ENCODE measurements at places on chromosomes 6 and 20.

GRCh38 chr6:85594197-85594930 is 706 bp upstream of the SNX14 start:
- peak; percentile 55 for DNase-seq

- DNase-seq: no peak
Observed at GRCh38 chr6:97085772-97086171, 161.2 kb downstream of the KLHL32 start.

DNA sequence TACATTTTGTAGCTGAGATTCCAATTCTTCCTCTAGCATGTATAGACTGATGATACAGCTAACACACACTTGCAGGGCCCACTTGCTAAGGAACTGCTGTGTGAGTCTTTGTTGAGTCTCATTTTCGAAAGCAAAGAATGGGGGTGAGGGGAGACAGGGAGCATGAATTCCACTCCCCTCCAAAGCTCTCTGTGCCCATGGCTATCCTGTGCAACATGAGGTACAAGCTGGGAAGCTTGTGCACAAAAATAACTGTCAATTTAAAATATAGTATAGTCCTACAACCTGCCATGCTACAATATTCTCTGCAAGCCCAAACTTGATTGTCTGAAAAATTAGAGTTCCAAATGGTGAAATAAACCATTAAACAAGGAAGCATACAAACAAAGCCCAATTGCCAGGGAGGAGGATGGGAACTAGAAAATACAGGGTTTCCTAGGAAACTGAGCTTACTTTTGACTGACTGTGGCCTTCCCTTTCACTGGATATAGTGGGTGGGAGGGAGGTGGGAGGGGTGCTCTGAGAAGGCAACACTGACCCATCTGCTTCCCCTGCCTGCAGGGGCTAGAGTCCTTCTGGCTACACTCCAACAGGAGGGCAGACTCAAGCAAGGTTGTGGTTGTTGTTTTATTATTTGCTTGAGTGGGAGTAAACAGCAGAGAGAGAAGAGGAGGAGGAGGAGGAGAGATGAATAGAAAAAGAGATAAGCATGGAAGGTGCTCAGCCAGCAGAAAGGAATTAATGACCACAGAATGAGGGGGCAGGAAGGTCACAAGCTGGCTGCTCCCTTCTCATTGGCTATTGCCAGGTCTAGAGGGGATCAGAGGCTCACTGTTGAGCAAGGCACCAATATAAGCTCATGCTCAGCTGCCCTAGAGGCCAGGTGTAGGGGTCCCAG is 84.6 kb downstream of the FYN start:
- DNase-seq: no peak

- no peak for DNase-seq
Observed at GRCh38 chr6:1389369-1390132, at the start of gene FOXF2. Gene FOXF2, plus strand, starts transcription at chr6:1389576. Its CDS starts 372 bp downstream, at chr6:1389948.

DNA sequence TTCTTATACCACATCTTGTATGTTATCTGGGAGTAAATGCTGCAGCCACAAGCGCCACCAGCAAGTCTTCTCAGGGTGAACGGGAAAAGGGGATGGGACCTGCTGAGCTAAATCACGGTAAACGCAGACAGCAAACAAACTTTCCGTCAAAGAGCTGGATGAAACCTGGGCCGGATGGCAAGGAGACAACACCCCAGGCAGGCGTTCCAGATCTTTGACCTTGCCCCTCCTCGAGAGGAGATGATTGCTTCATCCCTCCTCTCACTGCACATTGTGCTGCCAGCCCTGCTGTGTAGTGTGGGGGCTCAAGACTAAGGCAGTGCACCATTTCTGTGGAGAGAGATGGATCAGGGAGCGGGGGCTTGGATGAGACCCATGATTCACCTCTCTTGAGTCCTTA is 9.8 kb downstream of the RAET1E start:
- DNase-seq: no peak

GRCh38 chr6:20686142-20686541 is 151.9 kb downstream of the CDKAL1 start:
- no peak for DNase-seq

DNA sequence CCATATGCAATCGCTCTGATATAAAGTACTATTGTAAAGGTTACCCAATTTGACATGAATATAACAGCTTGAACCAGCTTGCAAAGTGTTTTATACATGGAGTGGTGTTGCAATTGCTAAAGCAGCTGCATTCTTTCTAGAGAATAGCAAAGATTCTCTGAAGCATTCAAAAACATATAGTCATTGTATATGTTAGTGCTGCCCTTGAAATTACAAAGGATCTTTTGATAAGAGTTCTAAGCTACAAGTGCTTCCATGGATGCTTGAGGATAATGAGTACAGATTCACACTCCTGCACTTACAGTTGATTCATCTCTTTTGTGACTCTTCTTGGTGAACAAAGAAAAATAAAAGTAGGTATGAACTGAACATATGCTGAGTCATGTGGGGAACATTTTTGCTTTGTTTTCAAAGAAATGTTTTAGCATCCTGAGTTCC is 175.7 kb downstream of the ALDH8A1 start:
- no peak for DNase-seq

- no peak for DNase-seq
Observed at GRCh38 chr20:23938118-23938438, 50.5 kb downstream of the GGTLC1 start.

DNA sequence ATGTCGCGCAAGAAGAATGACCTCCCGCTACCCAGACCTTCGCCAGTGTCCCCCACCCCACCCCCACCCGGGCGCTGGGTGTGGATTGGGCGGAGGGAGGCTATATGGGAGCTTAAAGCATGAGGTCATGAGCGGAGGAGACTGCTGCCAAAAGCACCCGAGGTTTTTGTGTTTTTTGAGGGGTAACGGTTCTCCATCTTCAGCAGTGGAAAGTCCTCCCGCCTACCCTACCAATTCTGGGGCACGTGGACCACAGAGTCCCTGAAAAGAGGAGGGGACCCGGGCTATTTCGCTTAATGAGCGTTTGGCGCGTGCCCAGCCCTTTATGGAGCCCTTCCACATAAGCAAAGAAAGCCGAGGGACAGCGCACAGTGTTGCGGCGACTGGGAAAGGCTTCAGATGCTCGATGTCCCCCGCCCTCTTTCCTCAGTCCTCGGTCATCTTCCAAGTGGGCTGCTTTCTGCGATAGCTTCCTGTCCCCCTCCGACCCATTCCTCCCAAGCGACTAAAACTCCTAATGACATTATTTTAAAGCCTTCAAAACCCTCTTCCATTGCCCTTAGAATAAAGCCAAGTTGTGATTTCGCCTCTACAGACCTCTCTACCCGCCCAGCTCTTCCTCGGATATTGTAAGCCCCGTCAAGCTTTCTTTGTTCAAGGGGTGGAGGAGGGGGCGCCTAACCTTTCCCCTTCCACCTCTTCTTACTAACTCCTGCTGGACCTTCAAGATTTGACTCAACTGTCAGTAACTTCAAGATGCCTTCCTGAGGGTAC is 2.1 kb upstream of the TRERF1 start:
- no peak for DNase-seq

DNA sequence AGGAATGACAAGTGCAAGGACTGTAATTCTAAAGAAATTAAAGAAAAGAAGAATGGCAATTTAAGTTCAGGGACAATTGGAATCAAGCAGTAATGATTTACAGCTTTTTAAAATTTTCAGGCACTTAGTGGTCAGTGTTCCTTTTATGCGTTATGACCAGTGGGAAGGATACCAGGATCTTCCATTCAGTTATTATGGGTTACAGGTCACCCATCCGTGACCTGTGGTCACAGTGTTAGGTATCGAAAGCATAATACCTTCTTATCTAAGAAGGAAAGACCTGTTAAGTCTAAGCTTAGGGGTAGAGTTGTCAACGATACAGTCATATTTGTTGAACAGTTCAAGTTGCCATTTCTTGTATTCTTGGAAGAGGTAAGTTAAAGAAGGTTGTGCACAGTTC is 253.8 kb downstream of the LAMA2 start:
- no peak for DNase-seq

GRCh38 chr20:37643400-37643799 is 50.4 kb upstream of the CTNNBL1 start:
- no peak for DNase-seq

- DNase-seq: no peak
Observed at GRCh38 chr6:98039904-98040607, 757.0 kb upstream of the MMS22L start.

DNA sequence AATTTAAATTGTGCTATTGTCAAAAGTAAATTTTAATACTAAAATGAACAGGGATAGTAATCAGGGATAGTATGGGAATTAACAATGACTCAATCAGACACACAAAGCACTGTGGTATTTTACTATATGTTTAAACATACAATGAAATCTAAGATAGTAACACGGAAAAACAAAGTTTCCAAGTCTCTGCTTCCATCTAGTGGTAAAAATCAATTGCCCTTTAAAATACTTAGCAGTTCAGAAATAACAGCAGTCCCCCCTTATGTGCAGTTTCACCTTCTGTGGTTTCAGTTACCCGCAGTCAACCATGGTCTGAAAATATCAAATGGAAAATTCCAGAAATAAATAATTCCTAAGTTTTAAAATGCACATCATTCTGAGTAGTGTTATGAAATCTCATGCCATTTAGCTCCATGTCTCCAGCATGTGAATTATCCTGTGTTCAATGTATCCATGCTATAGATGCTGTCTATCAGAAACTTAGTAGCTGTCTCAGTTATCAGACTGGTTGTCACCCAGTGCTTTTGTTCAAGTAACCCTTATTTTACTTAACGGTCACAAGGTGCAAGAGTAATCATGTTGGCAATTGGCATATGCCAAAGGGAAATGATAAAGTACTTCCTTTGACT is 58.5 kb downstream of the AHI1 start:
- DNase-seq: no peak

DNA sequence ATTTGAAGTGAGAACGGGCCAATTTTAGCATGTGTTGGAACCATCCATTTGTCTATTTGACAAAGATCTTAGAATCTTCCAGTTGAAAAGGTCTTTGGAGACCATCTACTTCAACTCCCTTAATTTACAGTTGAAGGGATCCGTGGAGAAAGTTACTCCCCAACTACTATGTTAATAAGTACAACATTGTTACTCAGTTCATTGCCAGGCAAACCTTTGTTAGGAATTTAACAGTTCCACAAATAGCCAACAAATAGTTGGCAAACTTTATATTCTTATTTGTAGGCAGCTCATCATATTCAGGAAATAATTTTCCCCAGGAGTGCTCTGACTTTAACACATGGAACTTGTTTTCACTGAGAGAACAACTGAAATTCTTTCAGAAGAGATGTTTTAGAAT is 81.0 kb upstream of the FLRT3 start:
- DNase-seq: no peak

DNA sequence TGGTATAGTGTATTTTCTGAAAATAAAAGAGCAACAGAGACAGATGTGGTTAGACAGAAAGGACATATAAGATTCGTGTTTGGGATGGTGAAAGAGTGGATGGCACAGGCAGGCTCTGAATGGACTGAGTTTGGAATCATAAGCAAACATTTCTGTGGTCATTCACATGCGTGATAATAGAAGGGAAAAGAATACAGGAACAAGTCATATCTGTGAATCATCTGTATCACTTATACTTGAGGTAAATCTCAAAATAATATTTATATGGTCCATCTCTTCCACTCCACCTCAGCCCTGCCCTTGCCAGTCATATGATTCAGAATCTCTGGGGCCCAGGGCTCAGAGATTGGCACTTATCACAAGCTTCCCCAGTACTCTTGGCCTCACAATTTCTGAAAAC is 535.1 kb downstream of the BCKDHB start:
- DNase-seq: no peak

GRCh38 chr6:17836293-17836692 is 129.6 kb upstream of the NUP153 start:
- no peak for DNase-seq

DNA sequence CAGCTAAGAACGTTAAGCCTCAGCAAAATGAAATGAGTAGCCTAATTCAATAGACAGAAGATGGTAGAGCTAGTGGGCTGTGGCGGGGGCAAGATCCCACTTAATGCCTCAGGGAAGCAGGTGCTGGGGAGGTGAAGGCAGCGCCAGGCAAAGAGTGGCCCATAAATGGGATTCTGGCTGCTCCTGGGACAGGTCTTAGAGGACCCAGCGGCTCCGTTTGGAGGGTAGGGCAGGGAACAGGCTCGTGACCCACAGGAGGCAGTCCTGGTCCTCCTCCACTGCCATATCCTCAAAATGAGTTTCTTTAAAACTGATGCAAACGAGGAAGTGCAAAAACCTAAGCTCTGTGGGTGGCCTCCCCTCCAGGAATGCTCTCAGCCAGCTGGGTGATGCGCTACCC is 32.7 kb downstream of the SAYSD1 start:
- DNase-seq: no peak

GRCh38 chr6:151679081-151679480 is 128.4 kb upstream of the ESR1 start:
- DNase-seq: peak; percentile 34

GRCh38 chr6:5260111-5260620 is 584 bp downstream of the LYRM4 start:
- peak; percentile 81 for DNase-seq

DNA sequence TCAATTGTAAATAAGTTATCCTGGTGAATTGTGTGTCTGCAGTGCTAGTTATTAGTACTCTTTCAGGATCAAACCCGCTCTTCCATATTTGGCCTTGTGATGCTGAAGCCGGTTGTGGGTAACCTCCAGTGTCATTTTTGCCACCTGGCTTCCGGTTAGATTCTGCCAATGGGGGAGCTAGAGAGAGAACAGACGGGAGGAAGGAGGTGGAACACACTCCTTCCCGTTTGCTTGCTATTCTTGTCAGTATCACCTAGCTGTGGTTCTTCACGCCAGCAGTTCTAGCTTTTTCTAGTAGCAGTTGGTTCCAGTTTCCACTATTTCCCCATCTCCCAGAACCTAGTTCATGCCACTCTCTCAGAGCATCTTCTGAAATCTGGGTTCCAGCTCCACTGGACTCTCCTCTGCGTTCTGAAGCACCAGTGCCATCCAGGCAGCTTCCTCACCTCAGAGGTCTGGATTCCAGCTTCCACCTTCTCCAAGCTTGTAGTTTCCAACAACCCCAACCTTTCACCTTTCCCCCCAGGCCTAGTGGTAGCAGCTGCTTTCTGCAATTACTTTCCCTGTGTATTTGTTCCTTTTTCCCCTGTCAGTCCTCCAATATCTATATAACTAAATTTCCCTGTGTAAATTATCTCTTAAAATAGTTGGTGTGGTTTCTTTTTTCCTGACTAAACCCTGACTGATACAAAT is 46.9 kb upstream of the LOC128125822 start:
- DNase-seq: no peak

- no peak for DNase-seq
Observed at GRCh38 chr6:8269872-8270454, 165.4 kb downstream of the SLC35B3 start.

DNA sequence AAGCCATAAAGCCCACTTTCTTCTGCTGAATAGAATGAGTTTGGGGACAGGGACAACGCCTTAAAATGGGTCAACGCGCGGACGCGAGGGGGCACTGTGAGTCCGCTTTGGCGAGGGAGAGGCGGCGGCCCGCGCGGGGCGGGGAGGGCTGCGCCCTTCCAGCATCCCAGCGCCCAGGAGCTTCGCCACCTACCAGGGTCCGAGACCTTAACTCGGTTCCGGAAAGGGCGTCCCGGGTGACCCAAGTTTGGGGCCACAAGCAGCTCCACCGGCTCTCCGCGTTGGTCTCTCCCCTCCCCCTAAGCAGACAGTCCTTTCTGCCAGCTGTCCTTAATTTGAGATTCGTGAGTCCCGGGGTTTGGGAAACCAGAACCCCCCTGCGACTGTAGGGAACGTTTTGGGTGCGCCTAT is 1.8 kb upstream of the SAMD5 start:
- peak; percentile 41 for DNase-seq

Data from stimulated activated CD4-positive, alpha-beta T cell treated with anti-CD3 and anti-CD28 coated beads, Interleukin-4, amount 100 ng/mL, for 24 hours (primary cell).